ENCODE measurements at places on chromosomes 1 and 21.

- DNase-seq = no peak
These were observed 93.4 kb downstream of the KCNK1 start for GRCh38 chr1:233707153-233707879.

DNA sequence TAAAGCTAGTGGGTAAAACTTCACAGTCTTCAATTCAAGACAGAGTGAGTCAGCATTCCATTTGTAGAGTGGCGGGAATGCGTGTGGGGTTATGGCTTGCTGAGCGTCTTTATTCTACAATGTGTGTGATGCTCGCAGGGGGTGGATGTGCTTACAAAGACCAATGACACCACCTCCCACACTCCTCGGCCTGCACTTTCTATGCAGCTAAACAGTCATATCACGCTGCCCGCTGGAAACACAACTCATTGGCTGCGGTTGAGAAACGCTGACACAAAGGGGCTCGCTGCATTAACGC is 298.5 kb downstream of the PCP4 start:
- no peak for DNase-seq

DNA sequence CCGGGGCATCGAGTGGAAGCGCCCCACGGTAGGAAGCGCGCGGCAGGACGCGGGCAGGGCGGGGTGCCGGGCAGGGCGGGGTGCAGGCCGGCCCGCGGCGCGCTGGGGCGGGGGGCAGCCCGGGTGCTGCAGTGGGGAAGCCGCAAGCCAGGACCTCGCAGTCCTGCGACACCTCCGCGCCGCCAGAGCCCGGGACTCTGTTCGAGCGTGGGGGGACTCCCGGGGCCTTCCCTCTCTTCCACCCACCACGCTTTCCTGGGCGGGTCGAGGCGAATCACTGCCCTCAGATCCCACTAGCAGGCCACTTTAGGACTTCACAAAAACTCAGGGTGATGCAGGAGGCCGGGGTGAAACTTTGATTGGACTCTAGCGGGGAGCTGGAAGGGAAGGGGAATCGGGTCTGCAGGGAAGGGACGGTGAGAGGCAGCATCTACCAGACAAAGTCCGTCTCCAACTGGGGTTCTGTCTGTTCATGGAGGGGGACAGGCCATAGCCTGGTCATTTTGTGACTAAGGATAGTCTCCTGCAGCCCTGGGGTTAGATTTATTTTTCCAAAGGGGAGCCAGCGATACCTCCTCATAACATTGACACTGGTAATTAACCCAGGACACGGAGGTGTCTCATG is 623 bp downstream of the CAPN2 start:
- DNase-seq = no peak

DNA sequence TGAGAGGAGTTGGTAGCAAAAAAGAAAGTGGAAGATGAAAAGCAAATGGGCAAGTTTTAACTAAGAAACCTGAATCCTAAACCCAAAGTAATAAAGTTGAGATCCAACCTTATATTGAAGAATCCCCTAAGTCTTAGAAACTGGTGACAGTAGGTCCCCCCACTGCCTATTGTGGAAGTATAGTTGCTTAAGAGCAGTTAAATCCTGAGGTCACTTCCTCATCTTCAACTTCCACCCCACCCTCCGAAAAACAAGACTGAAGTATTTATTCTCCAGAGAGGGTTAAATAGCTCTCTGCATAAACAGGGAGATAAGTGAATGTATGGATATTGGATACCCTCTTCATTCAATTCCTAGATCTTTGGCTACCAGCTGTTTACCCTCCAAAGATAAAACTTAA is 3.3 kb upstream of the DSTYK start:
- no peak for DNase-seq

DNA sequence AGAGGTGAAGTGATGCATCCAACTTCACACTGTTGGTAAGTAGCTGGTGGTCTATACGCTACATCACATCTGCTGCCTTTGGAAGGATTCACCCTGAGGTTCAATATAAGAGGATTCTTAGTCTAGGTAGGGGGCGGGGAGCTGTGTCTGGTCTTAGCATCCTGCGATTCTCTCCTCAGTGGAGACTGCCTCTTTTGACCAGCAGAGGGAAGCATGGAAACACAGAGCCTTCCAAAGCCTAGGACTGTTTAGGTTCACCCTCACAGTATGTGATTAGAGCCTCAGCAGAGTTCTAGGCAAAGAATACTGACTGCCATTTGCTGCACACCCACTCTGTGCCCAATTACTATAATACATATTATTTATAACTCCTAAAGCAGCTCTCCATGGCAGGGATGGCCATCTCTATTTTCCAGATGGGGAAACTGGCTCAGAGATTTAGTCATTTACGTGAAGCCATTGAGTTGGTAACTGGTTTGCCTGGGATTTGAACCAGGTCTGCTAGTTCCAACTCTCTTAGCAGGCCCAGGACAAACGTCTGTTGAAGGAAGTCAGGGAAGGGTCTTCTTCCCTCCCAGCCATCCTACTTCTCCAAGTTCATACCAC is 28.9 kb upstream of the EFCAB14 start:
- no peak for DNase-seq

DNA sequence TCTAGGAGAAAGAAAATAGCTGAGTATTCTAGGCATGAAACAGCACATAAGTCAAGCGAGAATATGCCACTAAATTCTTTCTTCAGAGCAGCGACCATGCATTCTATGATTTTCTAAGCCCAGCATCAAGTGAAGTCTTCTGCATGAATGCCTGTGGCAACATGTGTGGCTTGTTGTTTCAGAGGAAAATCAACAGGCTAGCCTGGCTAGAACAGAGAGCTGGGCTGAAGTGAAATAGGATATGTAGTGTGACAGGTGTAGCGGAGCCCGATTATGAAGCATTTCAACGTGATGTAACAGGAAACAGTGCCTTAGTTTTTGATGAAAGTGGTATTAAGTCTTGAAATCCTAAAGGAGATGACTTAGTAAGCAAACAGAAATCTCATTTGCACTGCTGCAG is 7.0 kb downstream of the CSDE1 start:
- no peak for DNase-seq

All from stimulated activated CD8-positive, alpha-beta memory T cell treated with anti-CD3 and anti-CD28 coated beads, Interleukin-7, amount 100 ng/mL, for 4 hours (primary cell).